ENCODE measurements at places on chromosomes 3 and 15.

- DNase-seq, result no peak
Observed at GRCh38 chr3:21436835-21437234, 314.2 kb downstream of the ZNF385D start.

DNA sequence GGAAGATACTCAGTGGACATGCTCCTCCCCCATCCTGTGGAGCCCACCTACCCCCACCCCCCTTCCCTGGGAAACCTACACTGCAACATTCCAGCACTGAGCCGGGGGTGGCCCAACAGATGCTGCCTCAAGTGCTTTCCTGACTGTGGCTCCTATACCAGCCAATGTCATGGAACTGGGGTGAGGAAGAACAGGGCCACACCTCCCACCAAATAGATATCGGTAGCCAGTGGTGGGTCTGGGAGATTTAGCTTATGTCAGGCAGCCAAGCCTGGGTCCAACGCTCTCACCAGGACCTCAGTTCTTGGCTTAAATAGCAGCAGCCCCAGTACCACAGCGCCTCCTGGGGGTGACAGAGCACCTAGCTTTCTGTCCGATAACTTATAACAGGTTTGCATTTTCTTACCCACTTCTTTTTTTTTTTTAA is 30.3 kb downstream of the CDC25A start:
- no peak for DNase-seq

DNA sequence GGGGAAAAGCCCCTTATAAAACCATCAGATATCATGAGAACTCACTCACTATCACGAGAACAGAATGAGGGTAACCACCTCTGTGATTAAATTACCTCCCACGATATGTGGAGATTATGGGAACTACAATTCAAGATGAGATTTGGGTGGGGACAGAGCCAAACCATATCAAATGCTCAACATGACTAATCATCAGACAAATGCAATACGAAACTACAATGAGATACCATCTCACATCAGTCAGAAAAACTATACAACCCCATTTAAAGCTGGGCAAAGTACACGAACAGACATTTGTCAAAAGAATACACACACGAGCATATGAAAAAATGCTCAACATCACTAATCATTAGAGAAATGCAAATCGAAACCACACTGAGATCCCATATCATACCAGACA is 67.7 kb downstream of the SCAPER start:
- DNase-seq, result no peak

GRCh38 chr15:42228036-42228435 is 19.9 kb upstream of the VPS39 start:
- DNase-seq, result no peak

DNA sequence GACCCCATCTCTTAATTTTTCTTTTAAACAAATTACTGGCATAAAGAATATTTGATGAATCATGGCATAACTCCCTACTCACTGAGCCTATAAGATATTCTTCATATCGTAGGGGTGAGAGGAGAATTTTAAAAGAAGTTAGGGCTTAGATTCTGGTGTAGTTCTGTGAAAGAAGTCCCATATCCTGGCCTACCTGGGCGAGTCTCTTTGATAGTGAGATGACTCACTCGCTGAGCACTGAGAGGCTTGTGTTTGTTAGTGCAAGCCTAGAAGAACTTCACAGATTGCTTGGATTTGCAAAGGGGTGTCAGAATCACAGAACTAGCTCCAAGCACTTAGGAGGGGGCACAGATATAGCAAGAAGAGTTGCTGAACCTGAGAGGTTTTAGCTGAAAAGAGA is 133.8 kb upstream of the TMC3 start:
- no peak for DNase-seq

- no peak for DNase-seq
Observed at GRCh38 chr3:31226346-31226745, 306.4 kb upstream of the STT3B start.

- DNase-seq, result no peak
Observed at GRCh38 chr3:80159990-80160506, 392.2 kb upstream of the ROBO1 start.

DNA sequence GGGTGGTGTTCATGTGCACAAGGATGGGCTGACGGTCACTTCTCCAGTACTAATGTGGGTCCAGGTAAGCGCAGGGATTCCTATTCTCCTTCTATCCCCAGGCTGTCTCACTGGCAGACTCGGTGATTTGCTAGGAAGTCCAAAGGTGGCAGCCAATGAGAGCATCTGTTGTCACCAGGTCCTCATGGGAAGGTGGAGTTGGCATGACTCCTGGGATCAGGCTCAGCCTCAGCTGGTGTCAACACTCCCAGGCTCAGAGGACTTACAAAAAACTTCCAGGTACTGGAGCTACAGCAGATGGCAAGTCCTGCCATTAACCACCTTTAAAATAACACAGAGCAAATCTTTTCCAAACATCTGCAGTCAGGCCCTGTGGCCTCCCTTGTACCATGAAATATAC is 13.8 kb downstream of the XYLB start:
- DNase-seq, result no peak

GRCh38 chr3:182268711-182269110 is 524.6 kb upstream of the ATP11B start:
- no peak for DNase-seq

- no peak for DNase-seq
Observed at GRCh38 chr3:192186498-192186897, 540.8 kb downstream of the FGF12 start.

DNA sequence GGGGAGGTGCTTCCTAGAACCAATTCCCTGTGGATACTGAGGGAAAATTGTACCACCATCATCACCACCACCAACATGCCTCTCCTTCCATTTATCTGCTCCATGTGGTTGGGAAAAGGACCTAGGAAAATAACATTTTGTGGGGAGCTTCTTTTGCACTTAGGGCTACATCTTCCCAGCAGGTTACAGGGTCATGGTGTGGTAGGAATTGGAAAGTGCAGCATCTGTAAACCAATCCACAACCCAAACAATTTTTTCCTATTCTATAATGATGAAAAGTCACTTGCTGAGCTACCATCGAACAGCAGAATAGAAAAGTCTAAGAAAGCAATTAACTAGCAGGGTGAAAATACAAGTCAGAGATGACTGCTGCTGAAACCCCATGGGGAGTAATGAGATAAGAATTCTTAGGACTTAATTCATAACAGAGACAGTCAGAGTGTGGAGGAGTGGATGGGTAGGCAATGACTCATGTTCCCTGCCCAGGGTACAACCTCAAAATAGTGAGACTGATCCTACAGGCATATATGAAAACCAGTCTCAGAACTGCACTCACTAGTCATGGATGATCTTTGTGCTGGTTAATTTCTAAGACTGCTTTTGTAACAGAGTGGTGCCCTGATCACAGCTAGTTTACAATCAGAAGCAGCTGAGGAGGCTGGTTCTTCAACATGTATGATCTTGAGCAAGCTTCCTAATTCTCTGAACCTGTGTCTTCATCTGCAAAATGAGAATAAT is 38.1 kb upstream of the LEKR1 start:
- DNase-seq, result no peak
